Stimulated activated CD4-positive, alpha-beta T cell treated with anti-CD3 and anti-CD28 coated beads, Interleukin-2, amount 100 ng/mL, for 48 hours (primary cell): ENCODE measurements at places on chromosomes 3 and 15.
A peak's percentile ranks its signal among the peaks of the same experiment; 100 is the strongest.

DNA sequence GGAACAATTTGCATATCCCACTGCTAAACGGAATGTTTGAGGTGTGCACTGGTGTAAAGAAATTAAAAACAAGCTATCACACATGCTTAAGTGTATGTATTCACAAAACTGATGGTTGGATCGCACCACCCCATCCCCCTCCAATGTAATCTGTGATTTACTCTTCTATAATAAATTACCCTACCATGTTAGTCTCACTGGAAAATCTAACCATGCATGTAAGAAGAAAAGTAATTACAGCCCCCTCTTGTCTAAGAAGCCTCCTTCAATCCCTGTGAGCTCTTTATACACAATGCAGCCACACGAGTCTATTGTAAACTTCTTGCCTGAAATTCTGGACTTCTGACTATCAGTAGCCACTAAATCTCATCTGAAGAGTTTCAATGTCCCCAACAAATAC lies 173.6 kb downstream of the ZBTB20 start:
- DNase-seq: no peak

DNA sequence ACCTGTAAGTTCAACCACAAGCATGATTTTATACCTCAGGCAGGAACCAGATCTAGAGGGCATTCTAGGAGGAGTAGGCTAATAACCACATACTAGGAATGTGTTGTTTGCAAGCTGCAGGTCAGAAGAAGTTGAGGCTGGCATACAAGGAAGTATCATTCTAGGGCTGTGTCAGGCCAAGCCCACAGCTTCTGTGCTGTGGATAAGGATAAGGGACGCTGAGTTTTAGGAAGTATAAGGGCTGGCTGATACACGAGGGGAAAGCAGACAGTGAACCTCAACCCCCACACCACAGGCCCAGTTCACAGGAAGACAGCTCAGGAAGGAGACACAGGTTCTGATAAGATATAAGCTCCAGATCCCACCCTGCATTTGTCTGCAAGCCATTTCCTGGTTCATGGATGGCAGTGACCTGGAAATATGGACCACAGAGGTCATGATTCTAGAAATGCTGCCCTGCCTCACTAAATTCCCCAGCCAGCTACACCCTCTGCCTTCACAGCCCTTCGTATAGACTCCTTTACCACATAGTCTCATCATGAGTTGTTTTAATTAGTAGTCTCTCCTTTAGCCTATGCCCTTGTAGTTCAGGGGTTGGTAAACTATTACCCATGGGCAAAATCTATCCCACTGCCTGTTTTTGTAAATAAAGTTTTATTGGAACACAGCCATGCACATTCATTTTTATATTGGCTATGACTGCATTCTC lies 260.7 kb downstream of the OPA1 start:
- no peak for DNase-seq

DNA sequence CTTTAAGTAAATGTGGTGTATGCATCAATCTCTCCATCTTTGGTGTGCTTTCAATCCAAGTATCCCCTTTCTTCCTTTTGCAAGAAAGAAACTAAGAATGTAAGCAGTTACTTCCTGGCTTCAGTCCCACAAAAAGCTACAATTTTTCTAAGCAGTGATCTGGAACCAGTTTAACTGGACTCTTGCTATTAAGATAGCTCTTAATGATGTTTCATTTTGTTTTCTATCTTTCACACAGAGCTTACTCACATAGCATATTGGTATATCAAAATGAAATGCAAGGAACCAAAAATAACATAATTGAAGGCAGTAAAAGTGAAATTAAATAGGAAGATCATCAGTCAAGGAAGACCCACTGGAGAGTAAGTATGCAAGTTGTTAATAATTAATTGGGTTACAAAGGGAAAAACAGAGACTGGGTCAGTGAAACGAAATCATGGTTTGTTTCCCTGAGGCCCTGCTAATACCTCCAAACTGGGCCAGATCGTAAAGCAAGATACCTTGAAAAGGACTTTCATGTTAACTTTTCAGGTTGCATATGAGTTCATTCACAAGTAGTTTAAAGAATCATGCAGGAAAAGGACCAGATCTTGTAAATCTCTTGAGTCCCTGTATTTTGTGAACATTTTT lies 41.9 kb downstream of the GPR160 start:
- no peak for DNase-seq

GRCh38 chr3:56886314-56886713 lies 84.6 kb upstream of the ARHGEF3 start:
- no peak for DNase-seq

DNA sequence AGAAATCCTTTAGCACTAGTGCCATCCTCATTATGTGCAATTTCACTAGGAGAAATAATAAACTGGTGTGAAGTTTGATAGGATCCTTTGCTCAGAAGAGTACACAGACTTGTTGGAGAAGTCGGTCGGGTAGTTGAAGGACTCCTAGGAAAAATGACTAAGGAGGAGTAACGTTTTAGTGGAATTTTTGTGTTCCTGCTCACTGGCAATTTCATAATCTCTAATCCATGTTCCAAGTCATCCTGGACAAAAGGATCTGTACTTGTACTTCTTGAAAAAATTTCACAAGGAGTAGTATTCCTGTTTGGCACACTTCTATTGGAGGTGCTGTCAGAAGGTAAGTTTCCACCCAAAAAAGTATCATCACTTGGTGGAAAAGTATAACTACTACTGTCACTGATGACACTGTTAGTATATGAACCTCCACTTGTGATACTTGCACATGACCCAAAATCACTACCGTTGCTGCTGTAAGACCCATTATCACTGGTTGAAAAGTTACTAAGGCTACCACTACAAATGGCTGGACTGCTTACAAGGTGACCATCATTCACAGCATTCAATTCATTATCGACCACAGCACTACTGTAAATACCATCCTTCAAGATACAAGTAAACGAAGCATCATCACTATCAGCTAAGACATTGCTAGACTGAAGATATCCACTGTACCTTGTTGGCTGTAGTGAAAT lies 77.4 kb downstream of the NEDD4 start:
- no peak for DNase-seq

DNA sequence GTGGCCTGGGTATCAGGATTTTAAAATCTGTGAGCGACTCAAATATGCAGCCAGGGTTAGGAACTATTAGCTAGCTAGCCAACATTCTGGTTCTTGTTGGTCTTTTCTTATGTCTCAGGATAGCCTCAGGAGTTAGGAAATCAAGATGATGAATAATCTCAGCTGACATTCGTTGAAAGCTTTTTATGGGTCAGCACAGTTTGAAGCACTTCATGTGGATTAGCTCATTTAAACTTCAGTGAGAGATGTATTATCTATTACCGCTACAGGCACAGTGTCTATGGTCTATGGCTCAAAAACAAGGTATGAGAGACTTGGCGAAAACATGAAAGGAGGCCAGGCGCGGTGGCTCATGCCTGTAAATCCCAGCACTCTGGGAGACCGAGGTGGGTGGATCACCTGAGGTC lies 187.5 kb upstream of the THRB start:
- DNase-seq: no peak

- DNase-seq: no peak
Measured at GRCh38 chr15:81485806-81486205, 111.8 kb upstream of the TMC3 start.

- no peak for DNase-seq
Measured at GRCh38 chr15:41648770-41649169, 11.4 kb upstream of the MGA start.

DNA sequence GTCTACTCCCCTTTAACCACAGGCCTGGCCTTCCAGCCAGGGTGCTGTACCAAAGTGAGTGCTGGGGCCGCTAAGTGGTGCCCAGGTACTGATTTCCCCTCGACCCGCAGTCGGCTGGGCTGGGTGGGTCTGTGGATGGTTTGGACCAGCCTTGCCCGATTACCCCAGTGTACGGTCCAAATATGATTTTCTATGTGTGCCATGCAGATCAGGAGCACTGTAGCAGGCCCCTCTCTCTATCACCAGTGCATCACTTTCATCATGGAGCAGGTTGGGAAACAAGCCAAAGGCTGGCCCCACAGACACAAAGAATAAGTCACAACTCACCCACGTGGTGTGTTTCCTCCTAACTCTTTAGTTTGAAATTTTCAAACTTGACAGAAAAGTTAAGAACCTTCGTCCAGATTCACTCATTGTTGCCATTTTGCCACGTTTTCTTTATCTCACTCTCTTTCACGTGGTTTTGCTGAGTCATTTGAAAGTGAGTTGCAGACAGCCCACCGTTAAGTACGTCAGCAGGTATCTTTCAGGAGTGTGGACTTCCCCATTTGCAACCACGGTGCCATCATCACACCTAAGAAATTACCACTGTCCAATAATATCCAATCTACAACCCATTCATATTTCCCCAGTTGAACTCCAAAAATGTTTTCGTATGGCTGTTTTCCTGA lies 37.0 kb downstream of the ZNF710 start:
- peak; percentile 42 for DNase-seq

GRCh38 chr3:12472796-12473195 lies 11.5 kb upstream of the TSEN2 start:
- DNase-seq: no peak

GRCh38 chr3:112799946-112800345 lies 46.7 kb downstream of the CD200R1L start:
- no peak for DNase-seq

DNA sequence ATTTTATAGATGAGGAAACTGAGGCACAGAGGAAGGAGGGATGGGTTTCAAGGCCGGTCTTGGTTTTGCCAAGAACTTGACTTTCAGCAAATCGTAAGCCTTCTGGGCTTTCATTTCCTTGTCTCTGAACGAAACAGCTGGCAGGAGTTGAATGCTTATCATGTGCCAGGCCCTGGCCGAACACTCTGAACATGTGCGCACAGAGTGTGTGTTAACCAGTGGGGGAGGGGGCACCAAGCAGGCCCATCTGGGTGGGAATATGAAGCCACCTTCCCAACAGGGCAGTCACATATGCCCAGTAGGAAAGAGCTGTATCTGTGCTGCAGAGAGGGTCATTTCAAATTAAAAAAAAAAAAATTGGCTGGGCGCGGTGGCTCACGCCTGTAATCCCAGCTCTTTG lies 29.3 kb downstream of the ZNF710 start:
- DNase-seq: no peak

DNA sequence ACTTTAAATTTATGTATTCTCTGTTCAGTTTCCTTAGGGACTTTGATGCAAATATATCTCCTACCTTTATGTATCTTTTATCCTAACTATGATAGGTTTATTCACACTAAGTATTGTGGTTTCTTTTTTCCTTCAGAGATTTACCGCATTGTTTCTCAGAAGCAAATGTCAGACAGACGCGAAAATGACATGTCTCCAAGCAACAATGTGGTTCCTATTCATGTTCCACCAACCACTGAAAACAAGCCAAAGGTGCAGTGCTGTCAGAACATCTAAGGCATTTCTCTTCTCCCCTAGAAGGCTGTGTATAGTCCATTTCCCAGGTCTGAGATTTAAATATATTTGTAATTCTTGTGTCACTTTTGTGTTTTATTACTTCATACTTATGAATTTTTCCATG lies 18.3 kb downstream of the RAB11A start:
- peak; percentile 20 for DNase-seq

DNA sequence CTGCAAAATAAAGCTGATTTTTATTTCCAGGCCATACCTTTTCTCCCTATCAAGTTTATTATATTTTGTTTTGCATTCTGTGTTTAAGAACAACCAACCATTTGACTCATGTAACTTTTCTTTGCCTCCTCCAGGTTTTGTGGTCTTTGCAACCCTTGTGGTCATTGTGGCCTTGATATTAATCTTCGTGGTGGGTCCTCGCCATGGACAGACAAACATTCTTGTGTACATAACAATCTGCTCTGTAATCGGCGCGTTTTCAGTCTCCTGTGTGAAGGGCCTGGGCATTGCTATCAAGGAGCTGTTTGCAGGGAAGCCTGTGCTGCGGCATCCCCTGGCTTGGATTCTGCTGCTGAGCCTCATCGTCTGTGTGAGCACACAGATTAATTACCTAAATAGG lies 27.6 kb downstream of the NIPA2 start:
- no peak for DNase-seq
